ENCODE measurements at places on chromosomes 7 and 10.

DNA sequence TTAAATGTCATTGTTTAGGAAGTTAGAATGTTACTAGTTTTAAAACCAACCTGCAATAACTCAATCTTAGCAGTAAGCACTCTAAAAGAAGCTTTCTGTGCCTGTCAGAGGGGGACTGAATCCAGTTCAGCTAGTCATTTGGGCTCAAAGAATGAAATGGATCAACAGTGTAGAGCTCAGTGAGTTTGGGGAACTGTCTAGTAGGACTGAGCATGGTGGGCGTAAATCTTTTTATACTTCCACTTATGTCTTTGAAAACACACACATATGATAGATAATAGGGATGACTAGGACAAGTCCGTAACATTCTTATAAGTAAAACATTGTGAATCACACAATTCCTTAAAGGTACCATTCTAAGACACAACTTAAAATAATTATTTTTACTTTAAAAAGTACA, 11.5 kb downstream of the GSAP start:
- DNase-seq, result no peak

- DNase-seq, result no peak
Observed at GRCh38 chr10:131779661-131780394, 121.0 kb upstream of the PPP2R2D start.

- no peak for DNase-seq
Observed at GRCh38 chr7:70306173-70306572, 707.9 kb downstream of the AUTS2 start.

- no peak for DNase-seq
Observed at GRCh38 chr7:35241884-35242283, 12.0 kb downstream of the TBX20 start.

DNA sequence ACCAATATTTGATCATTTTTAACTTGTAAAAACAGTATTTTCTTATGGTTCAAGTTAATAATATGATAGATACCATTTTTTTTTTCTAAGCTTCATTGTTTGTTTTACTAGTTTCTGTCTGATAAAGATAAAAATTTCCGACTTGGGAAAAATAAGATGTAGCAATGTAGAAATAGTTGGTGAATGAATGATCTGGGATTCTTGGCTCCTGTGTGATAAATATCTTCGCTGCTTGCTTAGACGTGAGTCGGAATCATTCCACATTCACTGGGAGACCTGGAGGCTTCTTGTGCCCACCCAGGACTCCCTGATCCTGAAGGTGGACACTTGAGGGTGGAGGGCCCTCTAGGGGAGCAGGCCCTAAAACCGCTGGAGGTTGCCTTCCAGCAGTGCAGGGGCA, 47.9 kb downstream of the EXOC4 start:
- DNase-seq, result no peak

DNA sequence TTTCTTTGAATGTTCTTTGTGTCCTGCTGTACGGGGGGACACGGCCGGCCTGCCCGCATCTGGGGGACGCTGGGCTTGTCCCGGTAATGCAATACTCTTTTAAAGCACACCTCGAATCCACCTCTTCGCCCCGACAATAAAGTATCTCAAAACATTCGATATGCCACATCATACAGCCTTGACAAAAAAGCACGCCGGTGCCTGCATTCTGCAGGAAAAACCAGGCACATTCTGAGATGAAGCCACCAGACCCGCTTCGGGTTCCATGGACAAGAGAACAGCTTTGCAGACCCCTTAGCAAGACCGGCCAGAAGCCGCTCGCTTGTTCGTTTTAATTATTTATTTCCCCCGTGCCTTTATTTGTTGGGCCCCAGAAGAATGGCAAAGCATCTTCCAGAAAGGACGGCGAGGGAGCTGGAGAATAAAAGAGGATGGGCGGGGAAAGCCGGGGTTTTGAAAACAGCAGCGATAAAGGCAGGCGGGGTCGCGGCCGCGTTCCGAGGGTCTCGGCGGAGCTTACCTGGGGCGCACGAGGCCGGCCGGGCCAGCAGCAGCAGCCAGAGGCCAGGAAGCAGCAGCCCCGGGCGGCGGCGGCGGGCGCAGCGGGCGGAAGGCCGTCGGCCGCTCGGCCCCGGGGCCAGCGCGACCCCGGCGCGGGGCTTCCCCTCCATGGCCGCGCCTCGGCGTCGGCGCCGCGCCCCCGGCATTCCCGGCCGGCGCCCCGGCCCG, 462 bp downstream of the KIAA1549 start:
- DNase-seq, result peak; percentile 38

- DNase-seq, result no peak
Observed at GRCh38 chr10:80453056-80453841, 861 bp upstream of the TSPAN14 start.

DNA sequence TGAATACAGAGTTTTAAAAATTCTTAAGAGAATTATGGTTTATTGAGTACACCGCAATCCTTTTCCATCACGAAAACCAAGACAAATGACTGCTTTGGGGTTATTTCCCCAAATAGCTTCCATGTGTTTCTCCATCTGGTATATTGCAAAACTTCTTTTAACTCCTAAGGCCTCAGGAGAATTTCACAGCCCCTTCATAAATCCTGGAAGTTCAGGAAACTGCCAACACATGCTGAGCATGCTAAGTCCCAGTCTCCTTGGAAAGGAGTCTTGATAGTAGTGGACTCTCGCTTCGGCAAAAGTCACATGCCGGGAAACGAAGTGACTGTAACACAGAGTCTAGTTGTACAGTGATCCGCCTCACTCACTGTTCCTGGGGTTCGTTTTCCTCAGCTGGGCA, 88.1 kb upstream of the RSU1 start:
- DNase-seq, result no peak

DNA sequence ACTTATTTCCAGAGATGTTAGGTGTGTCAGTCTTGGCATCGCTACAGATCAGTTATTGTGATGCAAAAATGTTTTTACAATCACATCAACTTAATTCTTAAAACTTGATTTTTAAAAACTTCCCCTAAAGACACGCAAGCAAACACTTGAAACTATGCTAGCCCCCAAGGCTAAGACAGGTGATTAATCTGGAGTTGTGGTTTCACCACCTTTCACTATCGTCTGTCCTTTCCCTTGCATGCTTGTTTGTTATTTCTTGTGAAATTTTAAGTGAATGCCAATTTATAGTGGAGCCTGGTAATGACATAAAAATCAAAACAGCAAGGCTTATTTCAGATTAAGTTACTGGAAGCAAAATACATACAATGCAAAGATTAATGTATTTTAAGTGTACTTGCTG, 70.4 kb downstream of the SLC35B4 start:
- no peak for DNase-seq

DNA sequence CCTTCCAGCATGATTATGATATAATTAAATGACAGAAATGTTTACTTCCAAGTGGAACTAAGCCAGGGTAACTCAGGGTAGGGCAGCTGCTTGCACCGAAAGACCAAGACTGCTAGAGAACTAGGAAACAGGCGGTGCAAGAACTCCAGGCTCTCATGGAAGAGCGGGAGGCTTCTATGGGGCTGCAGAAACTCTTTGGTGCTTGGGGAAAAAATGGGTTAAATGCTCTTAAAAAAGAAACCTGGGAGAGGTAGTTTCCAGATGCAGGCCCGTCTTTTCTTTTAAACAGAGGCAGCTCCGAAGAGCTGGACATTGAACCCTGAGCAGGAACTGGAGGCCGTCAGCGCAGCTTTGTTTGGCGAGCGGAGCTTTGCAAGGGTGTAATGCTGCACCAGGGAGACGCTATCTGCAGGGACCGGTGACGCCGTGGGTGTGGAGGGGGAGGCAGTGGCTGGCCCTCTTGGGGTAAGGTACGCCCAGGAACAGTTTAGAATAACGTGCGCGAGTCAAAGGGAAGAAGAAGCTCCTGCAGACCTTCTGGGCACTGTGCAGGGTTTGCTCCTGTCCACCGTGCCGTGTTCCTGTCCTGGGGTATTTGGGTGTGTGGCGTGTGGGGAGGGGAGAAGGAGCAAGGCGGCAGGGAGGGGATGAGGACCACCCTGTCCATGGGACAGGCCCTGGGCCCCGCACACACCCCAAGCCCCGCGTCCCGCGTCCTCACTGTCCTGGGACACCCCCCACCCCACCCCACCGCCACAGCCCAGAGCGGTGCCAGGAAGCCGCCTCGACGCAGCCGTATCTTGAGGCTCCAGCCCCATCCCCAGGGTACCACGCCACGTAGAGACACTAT, 59.0 kb downstream of the EGFR start:
- DNase-seq, result no peak

DNA sequence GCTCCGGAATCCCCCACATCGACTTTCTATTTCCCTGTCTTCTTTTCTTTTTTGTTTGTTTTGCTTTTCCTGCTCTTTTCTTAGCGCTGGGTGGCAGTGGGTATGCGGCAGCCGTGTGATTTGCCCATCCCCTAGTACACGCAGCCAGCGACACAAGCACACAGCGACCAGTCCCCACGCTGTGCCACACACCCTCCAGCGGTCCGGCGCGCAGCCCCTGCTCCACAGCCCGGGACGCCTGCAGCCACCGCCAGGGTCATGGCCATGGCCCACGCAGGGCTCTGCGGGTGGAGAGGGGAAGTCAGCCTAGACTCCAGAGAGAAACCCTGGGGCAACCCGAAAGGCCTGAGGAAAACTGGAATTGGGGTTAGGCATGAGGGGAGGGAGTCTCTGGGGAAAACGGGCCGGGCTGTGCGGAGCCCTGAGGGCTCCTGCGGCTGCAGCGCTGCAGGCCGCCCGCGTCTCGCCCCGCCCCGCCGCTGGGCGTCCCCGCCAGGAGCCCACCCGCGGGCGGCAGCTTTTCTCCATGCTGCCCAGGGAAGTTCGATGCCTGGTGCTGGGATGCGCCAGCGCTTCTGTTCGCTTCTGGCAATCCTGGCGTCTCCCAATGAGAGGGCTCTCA, 2.5 kb downstream of the CHRM2 start:
- peak; percentile 40 for DNase-seq

GRCh38 chr7:121831801-121832200, 41.2 kb upstream of the PTPRZ1 start:
- no peak for DNase-seq

Data from SK-N-DZ (cell line).